ENCODE measurements at places on chromosomes 1 and 21. TPM values are rescaled to one million over a fixed set of nuclear protein-coding genes. Genes with fewer than 3 reads are reported as not detected.

Gene EPHA8
- not detected for total RNA-seq

Gene SH2D5
- not detected for total RNA-seq

Gene PLA2G2F
- total RNA-seq: not detected

Gene PRAMEF10
- not detected for total RNA-seq

Gene TMOD4
- not detected for total RNA-seq

Gene RHEX
- total RNA-seq: not detected

Gene FAM78B
- 5.4 TPM for total RNA-seq

Gene ASPM
- 0.12 TPM for total RNA-seq

Gene ARHGAP30
- total RNA-seq: 5.2 TPM

Gene HAO2
- not detected for total RNA-seq

Gene FNDC10
- 2.5 TPM for total RNA-seq

Gene MIB2
- total RNA-seq: 76.1 TPM

DNA sequence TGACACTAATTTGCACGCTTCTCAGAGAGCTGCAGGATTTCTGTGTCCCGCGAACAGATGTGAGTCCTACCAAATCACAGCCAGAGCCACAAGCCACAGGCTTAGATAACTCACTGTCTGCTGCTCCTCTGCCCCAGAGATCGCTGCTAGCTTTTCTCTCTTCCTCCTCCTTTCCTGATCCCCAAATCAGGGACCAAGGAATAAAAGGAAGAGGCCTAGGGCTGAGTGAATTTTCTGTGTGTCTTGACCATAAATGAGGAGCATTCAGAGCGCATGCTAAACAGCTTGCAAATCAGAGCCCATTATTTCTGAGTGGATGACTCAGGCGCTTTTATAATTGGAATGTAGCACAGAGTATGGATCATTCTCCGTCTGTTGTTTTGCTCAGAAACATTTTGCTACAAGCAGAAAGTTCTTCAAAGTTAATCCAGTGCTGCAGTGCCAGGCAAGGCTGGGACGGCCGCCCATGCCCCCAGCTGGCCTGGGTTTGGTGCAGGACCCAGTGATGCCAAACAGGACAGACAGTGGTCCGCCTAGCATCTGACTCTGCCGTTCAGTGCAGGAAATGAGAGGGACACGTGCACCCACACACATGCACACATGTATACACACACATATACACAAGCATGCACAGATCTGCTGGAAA lies 38.2 kb downstream of the KCNAB2 start:
- DNase-seq: no peak

- DNase-seq: no peak
These were observed 141.0 kb downstream of the HIVEP3 start for GRCh38 chr1:41777695-41778094.

GRCh38 chr1:42999308-42999707 lies 40.6 kb upstream of the SLC2A1 start:
- DNase-seq: no peak

GRCh38 chr1:4553761-4554160 lies 100.6 kb upstream of the AJAP1 start:
- no peak for DNase-seq

DNA sequence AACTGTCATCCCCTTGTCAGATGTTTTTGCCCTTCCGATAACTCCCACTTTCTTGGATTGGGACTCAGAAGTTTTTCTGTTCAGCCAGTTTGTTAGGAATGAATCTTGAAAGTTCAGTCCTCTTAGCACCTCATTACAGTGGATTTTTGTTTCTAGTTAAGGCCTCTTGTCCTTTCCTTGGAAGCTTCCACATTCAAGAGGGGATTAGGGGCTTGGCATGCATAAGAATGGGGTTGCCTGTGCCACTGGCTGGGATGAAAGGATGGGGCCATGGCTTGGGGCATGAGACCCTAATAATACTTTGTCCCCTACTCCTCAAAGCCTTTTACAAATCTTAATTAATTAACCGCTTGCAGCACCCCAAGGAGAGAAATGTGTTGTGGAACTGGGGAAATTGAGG lies 2.4 kb upstream of the DHDDS start:
- no peak for DNase-seq

DNA sequence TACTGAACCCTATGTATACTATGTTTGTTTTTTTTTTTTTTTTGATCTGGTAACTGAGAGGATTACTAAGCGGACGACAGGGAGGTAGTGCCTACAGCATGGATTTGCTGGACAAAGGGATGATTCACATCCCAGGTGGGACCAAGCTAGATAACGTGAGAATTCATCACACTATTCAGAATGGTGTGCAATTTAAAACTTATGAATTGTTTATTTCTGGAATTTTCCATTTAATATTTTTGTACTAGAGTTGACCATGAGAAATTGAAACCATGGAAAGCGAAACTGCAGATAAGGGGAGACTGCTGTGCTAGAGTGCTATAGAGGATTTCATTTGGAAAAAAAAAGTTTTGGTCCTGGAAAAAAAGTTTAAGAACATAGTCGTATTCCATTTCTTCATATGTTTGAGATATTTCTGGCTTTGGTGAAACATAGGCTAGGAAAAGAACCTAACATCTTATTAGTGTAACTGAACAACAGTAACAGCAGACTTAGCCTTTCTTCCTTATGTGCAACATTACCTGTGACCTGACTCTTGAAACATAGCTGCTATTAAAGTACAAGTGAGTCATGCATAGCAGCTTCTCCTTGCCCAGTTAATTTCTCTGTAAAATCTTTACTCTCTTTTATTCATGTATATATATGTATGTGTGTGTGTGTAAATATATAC lies 202.5 kb downstream of the FGGY start:
- no peak for DNase-seq

GRCh38 chr1:110012100-110012780 lies 22.2 kb upstream of the STRIP1 start:
- no peak for DNase-seq

- no peak for DNase-seq
These were observed 59.7 kb upstream of the CLDN14 start for GRCh38 chr21:36539434-36540150.

GRCh38 chr1:162676750-162677149 lies 44.5 kb downstream of the DDR2 start:
- DNase-seq: peak; percentile 43

DNA sequence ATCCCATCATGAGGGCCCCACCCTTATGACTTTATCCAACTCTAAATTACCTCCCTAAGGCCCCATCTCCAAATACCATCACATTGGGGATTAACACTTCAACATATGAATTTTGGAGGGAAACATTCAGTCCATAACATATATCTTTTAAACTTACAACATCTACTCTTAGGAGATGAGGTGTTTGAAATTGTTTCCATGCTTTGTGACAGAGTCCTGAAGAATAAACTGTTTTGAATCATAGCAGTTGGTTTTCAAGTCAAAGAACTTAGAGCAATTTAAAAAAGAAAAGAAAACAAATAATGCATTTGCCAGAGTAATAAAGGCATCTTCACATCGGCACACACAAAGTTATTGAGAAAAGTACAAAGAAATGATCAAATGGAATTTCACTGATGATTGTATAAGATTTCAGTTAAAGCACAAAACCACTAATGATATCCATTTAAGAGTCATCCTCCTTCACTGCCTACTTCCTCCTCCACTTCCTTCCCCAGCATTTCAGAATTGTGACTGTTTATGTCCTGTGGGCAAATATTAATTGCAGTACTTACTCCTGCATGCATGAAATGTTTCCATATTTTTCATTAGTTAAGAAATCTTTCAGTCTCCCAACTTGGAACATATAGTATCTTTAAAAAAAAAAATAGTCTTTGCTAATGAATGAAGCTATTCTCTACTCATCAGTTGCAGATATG lies 202.0 kb downstream of the LRRC40 start:
- DNase-seq: no peak

GRCh38 chr21:33761441-33762036 lies 119.2 kb downstream of the ITSN1 start:
- DNase-seq: no peak

GRCh38 chr1:44819608-44820327 lies 11.4 kb downstream of the BTBD19 start:
- peak; percentile 79 for DNase-seq

GRCh38 chr1:115976062-115976920 lies at the start of gene SLC22A15:
Gene SLC22A15, plus strand, starts transcription at chr1:115976513. Its CDS starts 115 bp downstream, at chr1:115976628.
- DNase-seq: peak; percentile 72

GRCh38 chr21:40117236-40117635 lies 250.0 kb downstream of the PCP4 start:
- no peak for DNase-seq

DNA sequence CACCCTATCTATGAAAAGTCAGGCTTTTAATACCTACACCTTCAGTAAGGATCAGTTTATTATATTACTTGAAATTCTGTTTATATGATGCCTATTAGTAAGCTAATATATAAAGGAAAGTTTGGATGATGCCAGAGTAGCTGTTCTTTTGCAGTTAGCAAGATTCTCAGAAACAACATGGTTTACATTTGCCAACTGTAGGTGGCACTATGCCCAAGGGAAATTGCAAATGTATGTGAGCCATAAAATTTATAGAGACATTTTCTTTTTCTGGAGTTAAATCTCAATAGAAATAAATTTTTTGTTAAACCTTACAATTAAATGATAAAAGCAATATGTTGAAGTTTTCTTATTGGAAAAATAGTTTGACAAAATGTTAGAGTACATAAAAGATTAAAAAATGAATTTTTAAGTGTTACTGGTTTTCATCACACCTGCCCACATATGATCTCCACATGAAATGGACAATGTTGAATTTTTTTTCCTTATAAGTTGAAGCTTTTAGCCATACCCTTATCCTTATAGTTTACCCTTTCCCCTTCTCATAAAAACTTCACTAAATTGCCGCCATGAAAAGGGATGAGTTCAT lies 32.1 kb upstream of the EPHX4 start:
- DNase-seq: peak; percentile 7

DNA sequence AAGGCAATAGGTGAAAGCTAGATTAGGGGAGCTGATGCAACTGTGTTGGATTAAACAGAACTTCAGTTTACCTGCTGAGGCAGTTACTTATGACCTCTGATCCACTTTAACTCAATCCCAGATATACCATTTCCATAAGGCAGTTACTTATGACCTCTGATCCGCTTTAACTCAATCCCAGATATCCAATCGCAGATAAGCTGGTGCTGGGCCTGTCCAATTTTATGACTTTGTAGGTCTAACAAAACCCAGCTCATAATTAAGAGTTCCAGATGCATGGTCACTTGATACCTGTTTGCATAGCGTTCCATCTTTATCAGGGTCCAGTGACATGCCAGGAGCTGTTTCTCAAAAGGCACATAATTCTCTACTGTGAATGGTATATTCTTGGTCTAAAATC lies 396.0 kb downstream of the AGBL4 start:
- no peak for DNase-seq

DNA sequence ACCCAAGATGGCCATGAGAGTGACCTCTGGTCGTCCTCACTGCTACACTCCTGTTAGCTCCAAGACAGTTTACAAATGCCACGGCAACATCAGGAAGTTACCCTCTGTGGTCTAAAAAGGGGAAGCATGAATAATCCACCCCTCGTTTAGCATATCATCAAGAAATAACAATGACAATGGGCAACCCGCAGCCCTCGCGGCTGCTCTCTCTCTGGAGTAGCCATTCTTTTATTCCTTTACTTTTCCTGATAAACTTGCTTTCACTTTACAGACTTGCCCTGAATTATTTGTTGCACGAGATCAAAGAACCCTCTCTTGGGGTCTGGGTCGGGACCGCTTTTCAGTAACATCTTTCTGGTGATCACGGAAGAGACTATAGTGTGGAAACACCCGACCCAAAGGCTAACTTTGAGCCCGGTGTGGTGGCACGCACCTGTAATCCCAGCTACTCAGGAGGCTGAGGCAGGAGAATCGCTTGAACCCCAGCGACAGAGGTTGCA lies 19.8 kb upstream of the COX20 start:
- DNase-seq: no peak

DNA sequence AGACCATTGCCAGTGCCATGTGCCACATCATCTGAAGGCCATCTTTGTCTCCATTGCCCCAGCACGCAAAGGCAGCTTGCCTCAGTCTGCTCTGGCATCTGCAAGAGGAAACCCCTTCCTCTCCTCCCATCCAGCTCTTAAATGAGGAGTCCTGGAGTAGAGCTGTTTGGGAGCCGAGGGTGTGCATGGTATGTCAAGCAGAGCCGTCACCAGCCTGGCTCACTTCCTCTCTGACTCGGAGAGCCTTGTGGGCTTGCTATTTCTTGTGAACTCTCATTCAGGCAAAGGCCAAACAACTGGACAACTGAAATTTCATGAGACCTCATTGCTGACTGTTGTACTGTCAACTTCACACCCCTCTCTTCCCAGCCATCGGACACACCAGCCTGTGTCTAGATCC lies 143.9 kb downstream of the SIPA1L2 start:
- no peak for DNase-seq

- DNase-seq: no peak
These were observed 60.6 kb downstream of the WARS2 start for GRCh38 chr1:119079881-119080280.

GRCh38 chr1:6788946-6789345 lies 3.7 kb downstream of the CAMTA1 start:
- DNase-seq: no peak

DNA sequence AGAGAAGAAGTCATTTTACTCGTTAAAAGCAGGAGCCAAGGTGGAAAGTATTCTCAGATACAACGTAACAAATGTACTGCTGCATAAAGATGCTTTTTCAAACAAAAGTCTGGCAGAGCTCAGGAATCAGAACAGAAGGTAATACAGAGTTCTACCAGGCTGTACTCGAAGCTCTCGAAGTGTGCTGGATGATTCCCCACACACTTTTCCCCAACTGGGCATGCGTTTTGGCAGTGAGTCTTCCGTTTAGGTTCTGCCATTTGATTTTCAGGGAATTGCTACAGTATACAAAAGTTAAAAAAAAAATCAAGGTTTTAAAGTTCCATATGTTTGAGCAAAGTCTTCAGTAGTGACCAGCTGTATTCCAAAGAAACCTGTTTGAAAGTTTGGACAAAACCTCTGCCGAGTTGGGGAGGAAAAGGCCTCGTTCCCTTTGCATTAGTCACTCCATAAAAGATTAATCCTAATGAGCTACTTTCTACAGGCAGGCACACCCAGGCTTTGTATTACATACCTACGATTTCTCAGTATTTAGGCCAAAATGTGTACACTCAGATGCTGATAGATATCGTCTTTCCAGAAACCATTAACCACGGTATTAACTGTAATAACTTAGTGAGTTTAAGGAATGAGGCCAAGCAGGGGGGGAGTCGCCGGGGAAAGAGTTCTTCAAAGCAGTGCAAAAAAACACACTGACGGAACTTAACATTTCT lies 477.1 kb downstream of the LMO4 start:
- DNase-seq: no peak

- no peak for DNase-seq
These were observed 17.5 kb downstream of the MAB21L3 start for GRCh38 chr1:116128664-116129063.

GRCh38 chr1:49864581-49864980 lies 159.2 kb downstream of the AGBL4 start:
- no peak for DNase-seq

DNA sequence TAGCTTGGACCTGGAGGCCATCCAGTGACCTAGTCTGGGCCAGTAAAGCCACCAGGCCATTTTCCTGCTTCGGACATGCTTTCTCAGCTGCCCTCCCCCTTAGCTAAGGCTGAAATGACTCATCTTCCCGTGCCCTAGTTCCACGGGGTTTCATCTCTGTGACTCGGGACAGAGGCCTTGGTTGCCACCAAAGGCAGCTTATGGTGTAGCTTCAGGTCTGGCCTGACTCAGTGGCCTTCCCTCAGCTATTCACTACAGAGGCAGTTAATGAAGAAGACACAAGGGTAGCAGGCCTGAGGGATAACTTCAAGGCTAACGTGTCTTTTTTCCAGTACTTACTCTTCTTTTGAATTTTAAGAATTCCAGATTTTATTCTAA lies 82.4 kb downstream of the PBX1 start:
- no peak for DNase-seq

Measured in heart right ventricle (tissue), 16 donors.